ENCODE measurements at places on chromosomes 12 and 14.

GRCh38 chr12:64098709-64099354 is 123.3 kb downstream of the KICS2 start:
- no peak for DNase-seq

- no peak for DNase-seq
Measured at GRCh38 chr14:76117789-76118484, 33.8 kb upstream of the GPATCH2L start.

- DNase-seq, result no peak
Measured at GRCh38 chr12:18158774-18159557, 69.0 kb upstream of the RERGL start.

DNA sequence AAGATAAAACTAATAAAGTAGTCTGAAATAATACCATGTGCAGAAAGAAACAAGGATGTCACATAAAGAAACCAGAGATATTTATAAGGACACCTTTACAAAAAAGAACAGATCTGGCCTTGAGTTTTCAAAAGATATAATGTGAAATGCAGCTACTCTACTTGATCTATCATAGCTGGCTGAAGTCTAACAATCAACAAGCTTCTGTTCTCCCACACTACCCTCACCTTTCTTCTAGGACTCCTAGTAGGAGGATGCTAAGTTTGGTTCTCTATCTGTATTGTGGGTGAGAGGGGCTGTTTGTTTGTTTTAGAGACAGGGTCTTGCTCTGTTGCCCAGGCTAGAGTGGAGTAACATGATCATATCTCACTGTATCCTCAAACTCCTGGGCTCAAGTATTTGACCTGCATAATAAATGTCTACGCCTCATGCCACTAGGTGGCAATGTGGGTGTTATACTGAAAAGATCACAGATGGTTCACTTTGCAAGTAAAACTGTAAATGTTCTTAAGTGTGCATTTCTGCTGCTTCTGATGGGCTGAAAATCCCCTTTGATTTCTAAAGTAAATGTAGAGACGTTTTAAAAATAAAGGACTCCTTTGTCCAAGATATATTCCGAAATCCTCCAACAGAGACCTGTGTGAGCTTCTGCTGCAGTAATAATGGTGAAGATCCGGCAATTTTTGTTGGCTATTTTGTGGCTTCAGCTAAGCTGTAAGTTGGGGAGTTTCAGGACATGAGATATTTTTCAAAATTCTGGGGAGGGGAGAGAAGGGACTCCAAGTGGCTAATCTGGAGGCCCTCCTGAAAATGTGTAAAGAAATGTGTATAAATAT is 269.3 kb downstream of the DAD1 start:
- no peak for DNase-seq

DNA sequence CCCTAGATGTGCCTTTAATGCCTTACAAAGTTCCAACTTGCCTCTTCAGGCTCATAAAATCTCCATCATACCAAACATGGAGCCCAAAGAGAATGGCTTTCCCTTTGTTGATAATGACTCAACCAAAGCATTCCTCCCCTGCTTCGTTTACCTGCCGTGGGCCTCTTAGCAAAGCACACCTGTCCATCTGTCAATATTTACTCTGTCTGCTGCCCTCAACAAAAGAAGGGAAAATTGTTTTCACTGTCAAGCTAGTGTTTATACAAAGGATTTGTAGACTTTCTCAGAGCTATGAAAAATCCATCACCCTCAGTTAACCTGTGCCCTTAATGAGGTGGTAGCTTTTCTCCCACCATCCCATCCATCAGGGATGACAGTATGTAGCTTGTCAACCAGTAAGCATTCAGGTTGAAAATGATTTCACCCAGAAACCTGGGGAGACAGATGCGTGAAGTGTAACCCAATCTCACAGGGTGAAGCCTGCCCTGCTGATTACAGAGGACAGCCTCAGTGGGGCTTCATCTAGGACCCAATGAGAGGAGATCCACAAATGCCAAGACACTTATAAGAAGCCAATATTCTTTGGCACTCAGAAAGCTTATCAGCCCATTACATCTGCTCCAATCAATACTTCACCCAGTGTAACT is 278.1 kb downstream of the NUAK1 start:
- no peak for DNase-seq

DNA sequence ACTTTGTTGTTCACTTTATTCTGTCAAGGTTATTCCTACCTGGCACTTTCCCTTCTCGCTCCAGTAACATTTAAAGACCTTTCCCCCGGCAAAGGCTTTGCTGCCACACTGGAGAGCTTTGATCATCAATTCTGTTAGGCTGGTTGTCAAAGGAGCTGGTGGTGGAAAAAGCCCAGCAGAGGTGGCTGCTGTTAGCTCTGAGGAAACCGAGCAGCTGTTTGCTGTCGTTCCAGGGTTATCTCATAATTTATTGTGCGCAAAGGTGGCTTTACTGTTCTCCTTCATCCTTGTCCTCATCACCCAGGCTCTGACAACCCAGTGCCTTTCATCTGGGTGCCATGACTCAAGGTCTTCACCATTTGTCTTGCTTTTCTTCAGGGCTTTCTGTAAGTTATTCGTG is 38.2 kb upstream of the CRADD start:
- DNase-seq, result no peak

DNA sequence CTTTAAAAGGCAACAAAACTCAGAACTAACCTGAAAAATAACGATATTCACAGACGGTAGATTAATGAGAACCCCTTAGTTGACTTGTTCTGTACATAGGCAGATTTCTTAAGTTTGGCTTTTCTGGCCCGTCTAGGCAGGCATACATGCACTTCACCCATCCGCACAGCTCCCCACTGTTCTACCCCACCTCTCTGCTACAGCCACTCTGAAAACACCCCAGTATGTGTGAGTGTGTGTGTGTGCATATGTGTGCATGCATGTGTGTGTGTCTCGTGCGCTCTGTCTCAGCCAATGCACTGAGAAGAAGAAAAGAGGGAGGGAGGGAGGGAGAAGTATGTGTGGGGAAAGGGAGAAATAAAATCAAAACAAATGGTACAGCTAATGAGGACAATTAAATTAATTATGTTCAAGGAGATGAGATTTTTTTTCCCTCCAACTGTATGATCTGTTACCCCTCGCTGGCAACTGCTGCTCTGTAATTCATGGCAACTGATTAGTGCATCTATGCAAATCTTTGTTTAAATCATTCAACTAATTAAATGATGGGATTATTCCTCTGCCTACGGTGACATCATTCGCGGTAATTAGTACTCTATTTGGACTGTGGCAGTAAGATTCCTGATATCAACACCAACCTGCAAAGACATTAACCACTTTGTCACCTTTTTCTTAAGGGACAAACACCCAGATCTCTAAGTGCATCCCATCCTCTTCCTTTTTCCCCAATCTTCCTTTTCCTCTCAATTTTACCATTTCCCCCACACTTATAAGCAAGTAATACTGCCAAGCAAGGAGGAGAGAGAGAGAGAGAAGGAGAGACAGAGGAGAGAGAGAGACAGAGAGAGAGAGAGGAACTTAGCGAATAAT is 2.2 kb upstream of the LMO3 start:
- DNase-seq, result no peak

DNA sequence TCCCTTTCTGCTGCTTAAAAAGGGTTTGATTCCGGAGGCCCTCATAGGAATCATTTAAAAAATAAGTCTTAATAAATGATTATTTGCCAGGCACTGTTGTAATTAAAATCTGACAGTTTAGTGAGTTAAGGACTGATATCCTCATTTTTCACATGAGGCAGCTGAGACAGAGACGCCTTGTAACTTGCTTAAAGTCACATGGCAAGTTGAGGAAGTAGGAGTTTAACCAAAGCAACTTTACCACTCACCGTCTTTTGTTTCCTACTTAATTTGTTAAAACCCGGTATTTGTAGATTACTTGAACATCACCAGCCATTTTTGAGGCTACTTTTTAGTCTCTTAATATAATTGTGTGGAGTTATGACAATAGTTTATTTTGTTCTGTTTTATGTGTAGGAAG is 2.4 kb downstream of the TIGAR start:
- DNase-seq, result no peak

DNA sequence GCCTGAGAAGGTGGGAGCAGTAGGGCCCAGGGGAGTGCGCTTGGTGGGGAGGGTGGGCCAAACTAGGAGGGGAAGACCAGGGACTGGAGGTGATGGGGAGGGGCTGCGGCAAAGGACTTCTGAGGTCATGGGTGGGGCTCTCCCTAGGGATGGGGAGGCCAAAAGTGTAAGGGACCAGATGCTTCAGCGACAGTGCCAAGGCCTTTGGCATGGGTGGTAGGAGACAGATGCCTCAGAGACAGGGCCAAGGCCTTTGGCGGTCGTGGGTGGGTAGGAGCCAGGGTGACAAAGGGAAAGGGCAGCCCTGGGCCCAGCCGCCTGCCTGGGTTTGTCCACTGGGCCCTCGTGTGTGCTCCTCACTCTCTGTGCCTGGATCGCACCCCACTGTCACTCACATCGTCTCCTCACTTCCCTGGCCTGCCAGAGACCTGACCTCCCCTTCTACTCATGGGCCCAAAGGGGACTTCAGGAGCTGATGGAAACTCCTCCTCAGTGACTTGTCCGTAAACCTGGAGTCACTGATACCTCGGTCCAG is 13.2 kb upstream of the RABGGTA start:
- no peak for DNase-seq

GRCh38 chr12:58030566-58031279 is 89.4 kb downstream of the ATP23 start:
- no peak for DNase-seq

GRCh38 chr12:112321245-112321644 is 61.0 kb downstream of the HECTD4 start:
- DNase-seq, result no peak

- no peak for DNase-seq
Measured at GRCh38 chr12:68537571-68537970, 73.1 kb upstream of the RAP1B start.

DNA sequence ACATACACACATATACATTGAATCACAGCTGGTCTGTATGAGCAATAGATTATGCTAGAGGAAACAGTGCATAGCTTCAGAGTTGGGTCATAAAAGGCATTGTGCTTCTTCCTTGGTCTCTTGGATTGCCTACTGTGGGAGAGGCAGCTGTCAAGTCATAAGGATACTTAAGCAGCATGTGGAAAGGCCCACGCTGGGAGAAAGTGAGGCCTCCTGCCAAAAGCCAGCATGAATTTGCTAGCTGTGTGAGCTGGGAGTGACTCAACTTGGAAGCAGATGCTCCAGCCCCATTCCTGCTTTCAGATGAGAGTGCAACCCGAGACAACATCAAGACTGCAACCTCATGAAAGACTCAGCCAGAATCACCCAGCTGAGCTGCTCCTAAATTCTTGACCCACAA is 311.9 kb upstream of the TBX3 start:
- DNase-seq, result no peak

GRCh38 chr14:95305940-95306339 is 13.8 kb downstream of the CLMN start:
- DNase-seq, result no peak

DNA sequence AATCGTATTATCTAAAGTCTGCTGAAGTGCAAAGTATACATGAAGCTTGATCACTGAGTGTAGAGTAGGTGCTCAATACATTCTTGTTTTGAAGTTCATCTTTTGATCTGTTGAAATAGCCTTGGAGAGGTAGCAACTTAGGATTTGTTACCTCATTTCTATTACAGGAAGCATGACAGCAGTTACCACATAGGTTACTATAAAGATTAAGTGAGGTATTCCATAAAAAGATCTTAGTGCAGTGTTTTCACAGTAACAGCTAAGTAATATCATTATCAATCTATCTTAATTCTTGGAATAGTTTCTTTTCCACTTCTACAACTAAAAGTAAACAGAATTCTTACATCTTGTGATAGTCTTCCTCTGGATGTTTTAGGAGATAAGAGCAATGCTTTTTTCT is 50.9 kb downstream of the BTBD7 start:
- DNase-seq, result no peak

DNA sequence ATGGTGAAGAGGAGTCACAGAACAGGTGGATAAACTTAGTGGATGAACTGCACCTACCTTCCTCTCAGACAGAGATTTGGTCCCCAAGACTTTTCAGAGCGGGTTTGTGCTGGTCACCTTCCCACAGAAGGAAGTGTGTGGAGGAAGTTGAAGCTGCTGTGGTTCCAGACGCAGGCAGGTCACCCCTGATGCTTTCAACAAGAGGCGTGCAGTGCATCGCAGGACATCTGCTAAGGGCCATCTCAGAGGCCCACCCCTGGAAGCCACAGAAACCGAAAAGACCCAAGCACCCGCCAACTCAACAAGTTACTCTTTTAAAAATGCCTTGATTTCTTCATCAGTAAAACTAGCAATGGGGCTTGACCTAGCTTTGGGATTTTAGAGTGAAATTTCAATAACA is 1.0 kb upstream of the GPX2 start:
- no peak for DNase-seq

GRCh38 chr14:38611928-38612327 is 356.0 kb upstream of the CLEC14A start:
- DNase-seq, result no peak

DNA sequence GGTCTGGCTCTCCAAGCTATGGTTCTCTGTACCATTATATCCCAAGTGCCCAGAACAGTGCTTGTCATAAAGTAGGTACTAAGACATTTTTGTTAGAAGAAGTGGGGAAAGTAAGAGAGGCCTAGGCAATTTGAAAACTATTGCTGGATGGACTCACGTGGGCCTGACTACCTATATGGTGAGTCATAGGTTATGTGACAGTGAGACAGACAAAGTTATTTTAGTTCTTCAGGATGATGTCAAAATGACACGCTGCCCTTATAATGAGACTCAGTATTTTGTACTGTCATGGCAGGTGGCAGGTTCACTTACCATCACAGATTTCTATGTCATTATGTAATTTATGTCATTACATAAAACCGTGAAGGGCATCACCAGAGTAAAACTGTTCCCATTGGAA is 53.1 kb downstream of the PARP11 start:
- no peak for DNase-seq

DNA sequence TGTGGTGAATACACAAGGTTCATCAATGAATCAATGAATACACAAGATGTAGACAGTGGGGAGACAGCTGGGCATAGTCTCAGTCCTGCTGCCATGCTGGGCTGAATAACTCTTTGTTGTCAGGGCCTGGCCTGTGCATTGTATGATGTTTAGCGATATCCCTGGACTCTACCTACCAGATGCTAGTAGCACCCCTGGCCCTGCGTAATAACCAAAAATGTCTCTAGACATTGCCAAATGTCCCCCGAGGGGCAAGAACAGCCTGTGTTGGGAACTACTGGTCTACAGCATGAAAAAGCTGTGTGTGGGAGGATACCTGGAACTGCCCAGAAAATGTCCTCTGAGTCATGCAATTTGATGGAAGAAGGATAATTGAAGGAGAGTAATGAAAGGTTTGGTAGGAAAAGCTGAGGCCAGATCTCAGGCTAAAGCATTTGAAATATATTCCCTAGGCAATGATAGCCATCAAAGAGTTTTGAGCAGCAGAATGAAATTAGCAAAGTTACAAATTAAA is 128.2 kb downstream of the TMEM30B start:
- no peak for DNase-seq

DNA sequence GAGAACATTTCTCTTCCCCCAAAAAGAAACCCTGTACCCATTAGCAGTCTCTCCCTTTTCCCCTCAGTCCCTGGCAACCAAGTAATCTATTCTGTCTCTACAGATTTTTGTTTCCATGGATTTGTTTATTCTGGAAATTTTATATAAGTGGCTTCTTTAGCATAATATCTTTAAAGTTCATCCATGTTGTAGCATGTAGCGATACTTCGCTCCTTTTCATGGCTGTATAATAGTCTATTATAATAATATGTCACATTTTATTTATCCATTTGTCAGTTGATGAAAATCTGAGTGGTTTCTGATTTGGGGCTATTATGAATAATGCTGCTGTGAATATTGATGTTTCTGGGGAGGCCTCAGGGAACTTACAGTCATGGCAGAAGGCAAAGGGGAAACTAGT is 12.8 kb upstream of the MYO1H start:
- DNase-seq, result no peak

All from stimulated activated CD4-positive, alpha-beta T cell treated with anti-CD3 and anti-CD28 coated beads, Interleukin-12 subunit alpha, Interleukin-12 subunit beta, amount 100 ng/mL, for 24 hours (primary cell).